ENCODE measurements at places on chromosomes 6 and 20. TPM values are rescaled to one million over a fixed set of nuclear protein-coding genes. Genes with fewer than 3 reads are reported as not detected.

GRCh38 chr6:66082914-66083313 lies 375.9 kb upstream of the EYS start:
- no peaks in the 10 kb centered on the region for H3K36me3 ChIP-seq
- H3K27ac ChIP-seq: no peak overlapping the region
- no peak overlapping the region for H3K4me3 ChIP-seq

GRCh38 chr20:14193885-14194284 lies 143.5 kb downstream of the FLRT3 start:
- no peaks in the 10 kb centered on the region for H3K27me3 ChIP-seq
- no peak overlapping the region for H3K27ac ChIP-seq
- no peaks in the 10 kb centered on the region for H3K4me1 ChIP-seq
- H3K4me3 ChIP-seq: no peak overlapping the region
- no peak for DNase-seq
- no peaks in the 10 kb centered on the region for H3K36me3 ChIP-seq

DNA sequence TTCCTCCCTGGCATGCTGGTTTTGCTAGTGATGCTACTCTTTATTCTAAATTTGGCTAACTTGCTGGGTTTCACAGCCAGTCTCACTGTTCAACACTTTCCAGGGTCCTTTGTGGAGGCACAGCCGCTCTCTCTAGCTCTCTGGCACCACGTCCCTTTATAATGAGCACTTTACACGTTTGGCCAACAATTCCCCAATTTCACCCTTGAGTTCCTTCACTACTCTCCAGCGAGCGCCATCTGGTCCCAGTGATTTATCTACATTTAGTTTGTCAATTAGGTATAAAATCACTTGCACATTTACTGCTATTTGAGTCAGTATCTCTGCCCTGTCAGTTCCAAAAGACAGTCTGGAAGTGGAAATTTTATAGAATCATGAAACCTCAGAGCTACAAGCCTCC lies 241.9 kb upstream of the MOCS1 start:
- H3K36me3 ChIP-seq: no peaks in the 10 kb centered on the region
- no peaks in the 10 kb centered on the region for H3K27me3 ChIP-seq
- H3K27ac ChIP-seq: no peak overlapping the region
- H3K4me3 ChIP-seq: no peak overlapping the region
- no peak for DNase-seq

DNA sequence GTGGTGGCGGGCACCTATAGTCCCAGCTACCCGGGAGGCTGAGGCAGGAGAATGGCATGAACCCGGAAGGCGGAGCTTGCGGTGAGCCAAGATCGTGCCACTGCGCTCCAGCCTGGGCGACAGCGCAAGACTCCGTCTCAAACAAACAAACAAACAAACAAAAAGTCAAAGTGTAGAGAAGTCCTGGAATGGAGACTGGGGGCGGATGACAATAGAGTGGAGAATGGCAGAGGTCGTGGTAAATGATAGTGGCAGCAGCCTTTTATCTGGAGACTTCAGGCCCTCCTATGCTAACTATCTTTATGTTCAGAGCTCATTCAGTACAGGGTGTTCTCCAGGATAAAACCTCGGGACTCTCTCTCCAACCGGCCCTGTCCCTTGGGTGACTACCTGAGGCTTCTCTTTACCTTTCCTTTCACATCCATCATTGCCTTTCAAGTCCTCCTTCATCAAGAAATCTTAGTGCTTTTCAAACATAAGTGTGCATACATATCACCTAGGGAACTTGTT lies 1.4 kb upstream of the FKBPL start:
- H3K36me3 ChIP-seq: peaks cover 2% of the 10 kb centered on the region
- H3K4me1 ChIP-seq: peaks cover 37% of the 10 kb centered on the region
- H3K4me3 ChIP-seq: no peak overlapping the region
- H3K27ac ChIP-seq: no peak overlapping the region
- no peak for DNase-seq
- peaks cover 4% of the 10 kb centered on the region for H3K27me3 ChIP-seq

Gene GHRH
- total RNA-seq: not detected

GRCh38 chr6:169213814-169214520 lies 39.7 kb downstream of the THBS2 start:
- no peak overlapping the region for H3K4me3 ChIP-seq
- H3K27me3 ChIP-seq: no peaks in the 10 kb centered on the region

DNA sequence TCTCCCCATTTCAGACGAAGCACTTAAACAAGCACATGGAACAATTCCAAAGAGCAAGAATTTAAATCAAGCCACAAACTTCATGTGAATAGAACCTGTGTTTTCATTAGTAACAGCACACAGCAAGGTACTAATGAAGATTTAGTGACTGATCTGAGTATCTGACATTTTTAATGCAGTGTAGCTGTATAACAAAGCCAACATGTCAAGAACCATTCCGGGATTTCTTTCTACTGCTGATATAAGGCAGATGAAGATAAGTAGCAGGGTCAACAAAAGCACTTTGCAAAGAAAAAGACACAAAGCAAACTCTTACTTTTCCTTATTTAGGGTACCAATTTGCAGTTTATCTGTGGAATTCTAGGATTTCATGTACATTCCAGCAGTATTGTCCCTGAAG lies 11.3 kb downstream of the SLC17A5 start:
- peaks cover 2% of the 10 kb centered on the region for H3K4me1 ChIP-seq
- no peak overlapping the region for H3K4me3 ChIP-seq
- DNase-seq: no peak
- H3K27me3 ChIP-seq: no peaks in the 10 kb centered on the region

Gene TFAP2A
- total RNA-seq: 0.69 TPM

Gene MED23
- 45.6 TPM for total RNA-seq

Gene BTNL2
- not detected for total RNA-seq

- H3K4me3 ChIP-seq: no peak overlapping the region
- H3K4me1 ChIP-seq: no peaks in the 10 kb centered on the region
- no peak for DNase-seq
- H3K27ac ChIP-seq: no peak overlapping the region
- no peaks in the 10 kb centered on the region for H3K27me3 ChIP-seq
- no peaks in the 10 kb centered on the region for H3K36me3 ChIP-seq
These were observed 329.1 kb downstream of the LAMA2 start for GRCh38 chr6:129212081-129212480.

- no peak overlapping the region for H3K27ac ChIP-seq
- H3K36me3 ChIP-seq: no peaks in the 10 kb centered on the region
- no peak for DNase-seq
- H3K4me1 ChIP-seq: no peaks in the 10 kb centered on the region
- H3K4me3 ChIP-seq: no peak overlapping the region
These were observed 277.2 kb upstream of the PREP start for GRCh38 chr6:105680131-105680530.

- no peak for DNase-seq
- no peaks in the 10 kb centered on the region for H3K36me3 ChIP-seq
- H3K27ac ChIP-seq: no peak overlapping the region
- H3K4me3 ChIP-seq: no peak overlapping the region
- no peaks in the 10 kb centered on the region for H3K27me3 ChIP-seq
- H3K4me1 ChIP-seq: no peaks in the 10 kb centered on the region
These were observed 606.0 kb downstream of the DHX35 start for GRCh38 chr20:39568109-39568508.

Data from T-cell (primary cell).